ENCODE measurements at places on chromosomes 1 and 21. TPM values are rescaled to one million over a fixed set of nuclear protein-coding genes. Genes with fewer than 3 reads are reported as not detected.

DNA sequence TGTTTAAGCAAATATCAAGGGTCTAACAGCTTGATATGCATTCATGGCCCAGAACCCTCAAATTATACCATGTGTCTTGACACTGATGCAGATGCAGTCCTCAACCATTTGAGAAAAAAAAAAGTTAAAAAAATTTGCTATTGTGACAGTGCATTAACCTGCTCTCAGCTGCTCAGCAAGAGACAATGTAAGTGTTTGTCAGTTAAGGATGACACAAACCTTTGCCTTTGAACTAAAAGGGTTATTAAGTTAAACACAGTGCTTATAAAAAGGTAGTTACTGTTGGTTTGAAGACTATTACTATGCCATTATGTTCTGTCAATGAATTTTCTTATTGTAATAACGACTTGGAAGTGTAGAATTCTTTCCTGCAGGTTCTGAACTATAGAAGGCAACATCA, 655.6 kb upstream of the NEGR1 start:
- no peak for DNase-seq

GRCh38 chr1:163050496-163050895, 18.7 kb upstream of the RGS4 start:
- DNase-seq = no peak

GRCh38 chr1:27350663-27351540, 9.1 kb downstream of the SYTL1 start:
- DNase-seq = peak; percentile 77

GRCh38 chr1:236303675-236304074, 21.9 kb upstream of the ERO1B start:
- no peak for DNase-seq

- no peak for DNase-seq
These were observed 23.3 kb downstream of the RIMKLA start for GRCh38 chr1:42403880-42404400.

GRCh38 chr1:111600886-111601386, 18.7 kb upstream of the RAP1A start:
- DNase-seq = no peak

DNA sequence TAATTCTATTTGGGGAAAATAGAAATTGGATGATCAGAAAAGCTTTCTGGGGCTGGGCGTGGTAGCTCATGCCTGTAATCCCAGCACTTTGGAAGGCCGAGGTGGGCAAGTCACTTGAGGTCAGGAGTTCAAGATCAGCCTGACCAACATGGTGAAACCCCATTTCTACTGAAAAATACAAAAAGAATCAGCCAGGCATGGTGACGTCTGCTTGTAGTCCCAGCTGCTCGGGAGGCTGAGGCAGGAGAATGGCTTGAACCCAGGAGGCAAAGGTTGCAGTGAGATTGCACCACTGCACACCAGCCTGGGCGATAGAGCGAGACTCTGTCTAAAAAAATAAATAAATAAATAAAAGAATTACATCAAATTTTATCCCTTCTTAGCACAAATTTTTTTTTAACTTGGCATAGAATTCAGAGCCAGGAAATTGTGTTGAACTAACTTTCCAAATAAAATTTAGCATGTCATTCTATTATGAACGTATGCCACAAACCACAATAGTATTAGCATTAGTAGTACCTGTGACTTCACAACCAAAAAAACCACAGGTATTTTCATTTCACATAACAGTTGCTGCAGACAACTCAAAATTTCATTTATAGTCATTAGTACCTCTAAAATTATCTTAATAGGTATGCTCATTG, 4.5 kb upstream of the ANKRD13C start:
- no peak for DNase-seq

- DNase-seq = no peak
These were observed 113.7 kb downstream of the FCRL5 start for GRCh38 chr1:157438613-157439012.

DNA sequence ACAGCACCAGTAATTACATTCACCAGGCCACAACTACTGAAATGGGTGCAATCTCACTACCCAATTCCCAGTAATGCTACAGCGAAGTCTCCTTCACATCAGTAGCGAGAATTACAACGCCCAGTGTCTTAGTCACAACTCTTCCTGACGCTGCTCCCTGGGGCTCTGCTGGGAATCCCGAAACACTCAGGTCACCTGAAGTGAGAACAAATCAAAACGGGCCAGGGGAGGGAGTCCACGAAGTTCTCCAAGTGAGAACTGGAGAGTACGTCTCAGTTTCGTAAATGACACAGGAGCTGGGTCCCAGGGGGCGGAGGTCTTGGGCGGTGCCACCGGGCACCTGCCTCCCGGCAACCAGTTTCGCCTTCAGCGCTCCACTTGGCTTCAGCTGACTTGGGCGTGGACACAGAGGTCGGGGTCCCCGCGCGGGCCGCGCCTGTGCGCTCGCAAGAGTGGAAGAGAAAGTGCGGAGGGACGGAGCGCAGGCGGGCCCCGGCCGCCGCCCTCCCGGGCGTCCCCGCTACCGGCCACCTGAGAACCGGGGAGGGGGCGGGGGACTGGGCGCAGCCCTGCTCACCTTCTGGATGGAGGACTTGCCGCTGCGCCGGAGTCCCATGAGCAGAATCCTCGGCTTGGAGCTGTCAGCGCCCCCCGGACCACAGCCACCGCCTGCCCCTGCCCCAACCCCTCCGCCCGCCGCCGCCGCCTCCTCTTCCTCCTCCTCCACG, 575 bp downstream of the RRAGC start:
- DNase-seq = peak; percentile 79

DNA sequence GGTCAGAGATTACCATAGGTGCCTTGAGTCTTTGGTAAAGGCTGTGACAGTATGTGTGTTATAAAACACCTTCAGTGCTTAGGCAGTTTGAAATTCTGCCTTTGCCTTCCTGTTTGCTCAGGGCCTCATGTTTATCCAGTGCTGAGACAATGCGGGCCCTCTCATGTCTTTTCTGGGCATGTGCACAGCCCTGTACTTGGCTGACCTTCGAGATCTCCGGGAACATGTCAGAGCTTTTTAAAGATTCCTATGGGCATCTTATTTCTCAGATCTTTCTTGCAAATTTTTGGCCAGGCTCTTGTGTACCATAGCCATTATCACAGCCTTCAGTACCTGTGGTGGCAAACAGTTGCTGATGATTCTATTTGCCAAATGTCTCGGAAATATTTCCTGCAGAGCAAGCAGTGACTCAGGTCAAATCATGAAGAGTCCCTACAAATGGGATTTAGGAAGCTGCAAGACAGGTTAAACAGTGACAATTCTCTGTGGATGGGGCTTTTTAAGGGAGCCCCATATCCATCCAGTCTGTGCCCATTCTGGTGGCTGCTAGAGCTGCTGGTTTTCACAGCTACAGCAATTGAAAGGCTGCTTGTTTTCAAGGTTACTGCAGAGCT, 42.1 kb downstream of the HOOK1 start:
- no peak for DNase-seq

DNA sequence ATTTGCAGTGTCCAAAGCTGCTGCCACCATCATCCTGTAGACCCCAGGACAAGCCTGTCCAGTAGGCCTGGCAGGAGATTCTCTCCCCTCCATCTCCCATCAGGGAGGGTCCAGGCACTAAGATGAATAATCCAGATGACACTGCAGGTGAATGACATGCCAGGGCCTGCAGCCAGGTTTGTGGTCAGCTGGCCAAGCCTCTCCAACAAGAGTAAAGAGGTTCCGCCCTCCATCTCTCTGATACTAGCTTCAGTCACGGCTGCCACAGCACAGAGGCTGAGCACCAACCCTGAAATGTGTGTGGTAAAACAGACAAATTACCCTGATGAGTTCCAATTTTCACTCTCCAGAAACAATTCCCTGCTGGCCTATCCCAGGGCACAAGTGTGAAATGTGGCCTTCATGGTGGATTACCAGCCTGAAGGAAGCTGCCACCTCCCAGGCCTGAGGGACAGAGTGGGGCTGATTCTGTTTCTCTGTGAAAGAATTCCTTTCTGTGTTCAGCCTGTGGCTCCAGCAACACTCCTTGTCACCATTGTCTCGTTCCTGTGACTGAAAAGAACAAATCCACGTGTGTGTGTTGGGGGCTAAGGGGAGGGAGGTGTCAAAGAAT, 19.9 kb upstream of the LHX4 start:
- no peak for DNase-seq

GRCh38 chr21:44547656-44548331, 3.5 kb downstream of the KRTAP10-2 start:
- DNase-seq = no peak

- DNase-seq = no peak
These were observed 14.8 kb upstream of the BCL9 start for GRCh38 chr1:147526501-147526900.

DNA sequence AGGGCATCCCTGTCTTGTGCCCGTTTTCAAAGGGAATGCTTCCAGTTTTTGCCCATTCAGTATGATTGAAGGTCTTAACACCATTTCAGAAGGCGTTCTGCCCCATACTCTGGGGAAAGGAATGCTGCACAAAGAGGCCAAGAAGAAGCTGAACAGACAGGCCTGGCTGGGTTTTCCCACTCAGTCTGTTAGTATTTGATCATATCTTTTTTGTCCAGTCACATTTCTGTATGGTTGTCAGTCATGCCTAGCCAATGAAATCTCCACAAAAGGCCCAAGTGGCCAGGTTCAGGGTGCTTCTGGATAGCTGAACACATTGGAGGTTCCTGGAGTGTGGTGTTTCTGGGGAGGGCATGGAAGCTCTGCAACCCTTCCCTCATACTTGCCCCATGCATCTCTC, 72.1 kb downstream of the NEK7 start:
- DNase-seq = no peak

- no peak for DNase-seq
These were observed 339.2 kb upstream of the AJAP1 start for GRCh38 chr1:4315202-4315601.

GRCh38 chr21:44650973-44651675, 3.3 kb downstream of the KRTAP12-4 start:
- no peak for DNase-seq

DNA sequence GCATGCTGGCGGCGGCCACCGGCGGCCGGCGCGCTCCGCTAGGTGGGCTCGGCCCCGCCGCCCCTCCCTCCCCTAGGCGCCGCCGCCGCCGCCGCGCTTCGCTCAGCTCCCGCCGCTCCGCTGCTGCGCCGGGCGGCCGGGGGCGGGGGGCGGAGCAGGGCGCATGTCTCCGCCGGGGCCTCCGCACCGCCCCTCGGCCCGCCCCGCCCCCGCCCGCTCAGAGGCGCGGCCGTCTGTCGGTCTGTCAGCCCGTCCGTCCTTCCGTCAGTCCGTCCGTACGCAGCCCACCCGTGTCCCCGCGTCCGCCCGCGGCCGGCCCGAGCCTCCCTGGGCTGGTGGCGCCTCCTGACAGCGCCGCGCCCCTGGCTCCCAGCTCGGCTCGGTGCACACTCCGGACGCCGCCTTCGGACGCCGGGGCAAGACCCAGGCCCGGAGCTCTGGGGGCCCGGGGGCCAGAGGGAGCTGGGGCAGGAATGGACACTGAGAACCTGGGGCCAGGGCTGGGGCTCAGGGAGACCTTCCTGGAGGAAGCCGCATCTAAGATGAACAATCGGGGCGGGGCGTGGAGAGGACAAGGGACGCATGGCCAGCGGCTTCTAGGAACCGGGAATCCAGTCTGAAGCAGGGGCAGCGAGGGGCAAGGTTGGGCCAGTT, at the start of gene GPR153:
Gene GPR153, minus strand, starts transcription at position 138 of the 654 bp plus-strand sequence. CDS start 6,193 bp downstream, outside the sequence.
- peak; percentile 74 for DNase-seq

DNA sequence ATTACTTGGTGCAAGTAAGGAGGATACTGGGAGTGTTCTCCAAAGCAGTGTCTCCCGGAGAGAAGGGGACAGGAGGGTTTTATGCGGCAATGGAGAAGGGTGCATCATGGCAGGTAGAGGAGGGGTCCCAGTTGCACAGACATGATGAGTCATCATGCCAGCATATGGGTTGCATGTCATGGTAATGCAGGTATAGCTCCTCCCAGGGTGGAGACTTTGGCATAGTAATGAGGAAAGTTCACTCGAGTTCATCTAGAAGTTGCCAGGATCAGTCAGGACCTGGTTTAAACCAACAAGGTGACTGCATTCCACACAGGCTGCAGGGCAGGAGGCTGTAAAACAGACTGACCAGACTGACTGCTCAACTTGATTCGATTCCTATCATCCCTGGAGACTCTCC, 355.7 kb upstream of the DUSP10 start:
- no peak for DNase-seq

GRCh38 chr1:54336116-54336515, 70.1 kb downstream of the SSBP3 start:
- no peak for DNase-seq

DNA sequence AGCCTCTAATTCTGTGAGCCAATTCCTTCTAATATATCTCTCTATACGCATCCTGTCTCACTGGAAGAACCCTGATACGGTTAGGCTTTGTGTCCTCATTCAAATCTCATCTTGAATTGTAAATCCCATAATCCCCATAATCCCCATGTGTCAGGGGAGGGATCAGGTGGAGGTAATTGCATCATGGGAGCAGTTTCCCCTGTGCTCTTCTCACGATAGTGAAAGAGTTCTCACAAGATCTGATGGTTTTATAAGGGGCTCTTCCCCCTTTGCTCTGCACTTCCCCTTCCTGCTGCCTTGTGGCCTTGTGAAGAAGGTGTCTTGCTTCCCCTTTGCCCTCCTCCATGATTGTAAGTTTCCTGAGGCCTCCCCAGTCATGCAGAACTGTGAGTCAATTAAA, 116.1 kb downstream of the MRPS6 start:
- DNase-seq = no peak

GRCh38 chr1:109479311-109479710, 4.4 kb upstream of the ATXN7L2 start:
- no peak for DNase-seq

- DNase-seq = no peak
These were observed 78.7 kb downstream of the RGL1 start for GRCh38 chr1:183883623-183884022.

GRCh38 chr1:30638086-30638485, 85.3 kb downstream of the MATN1 start:
- no peak for DNase-seq

GRCh38 chr1:6030547-6031261, 15.0 kb upstream of the KCNAB2 start:
- no peak for DNase-seq

- no peak for DNase-seq
These were observed 667.1 kb downstream of the LTN1 start for GRCh38 chr21:28325618-28326017.

LDLRAD1 gene
- total RNA-seq = not detected

C8A gene
- not detected for total RNA-seq

SEC16B gene
- total RNA-seq = 1.3 TPM

RAB3B gene
- not detected for total RNA-seq

LRRC7 gene
- 3.0 TPM for total RNA-seq

BATF3 gene
- total RNA-seq = 1.3 TPM

PLEKHO1 gene
- 45.9 TPM for total RNA-seq

SLC27A3 gene
- total RNA-seq = 12.0 TPM

WNT3A gene
- not detected for total RNA-seq

IL20 gene
- not detected for total RNA-seq

C1QA gene
- total RNA-seq = 105 TPM

All from Right ventricle myocardium superior (tissue), 1 donor.